ENCODE measurements at places on chromosomes 1 and 21. TPM values are rescaled to one million over a fixed set of nuclear protein-coding genes. Genes with fewer than 3 reads are reported as not detected.

The DENND1B gene
- total RNA-seq: 16.6 TPM

DNA sequence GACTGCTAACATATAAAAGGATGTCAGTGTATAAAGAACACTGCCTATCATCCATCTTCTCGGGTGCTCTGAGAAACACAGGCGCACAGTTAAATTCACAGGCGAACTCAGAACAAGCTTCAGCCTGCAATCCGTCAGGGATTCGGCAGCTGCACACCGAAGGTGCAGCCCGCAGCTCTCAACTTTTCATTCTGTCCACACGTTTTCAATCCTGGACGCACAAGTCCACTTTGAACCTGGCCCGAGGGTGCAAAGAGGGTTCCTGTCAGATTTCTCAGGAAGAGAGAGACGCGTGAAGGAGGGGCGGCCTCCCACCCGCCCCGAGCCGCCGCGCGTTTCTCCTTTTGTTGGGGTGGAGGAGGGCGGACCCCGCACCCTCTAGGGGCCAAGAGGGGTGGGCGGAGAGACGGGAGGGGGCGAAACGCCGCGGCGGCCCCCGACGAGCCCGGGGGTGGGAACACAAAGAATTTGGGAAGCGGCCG is 724 bp downstream of the DOCK7 start:
- peak; percentile 71 for DNase-seq

- no peak for DNase-seq
Observed at GRCh38 chr21:37821786-37822450, 94.3 kb downstream of the KCNJ6 start.

GRCh38 chr21:17388226-17388625 is 124.6 kb upstream of the CXADR start:
- DNase-seq: no peak

DNA sequence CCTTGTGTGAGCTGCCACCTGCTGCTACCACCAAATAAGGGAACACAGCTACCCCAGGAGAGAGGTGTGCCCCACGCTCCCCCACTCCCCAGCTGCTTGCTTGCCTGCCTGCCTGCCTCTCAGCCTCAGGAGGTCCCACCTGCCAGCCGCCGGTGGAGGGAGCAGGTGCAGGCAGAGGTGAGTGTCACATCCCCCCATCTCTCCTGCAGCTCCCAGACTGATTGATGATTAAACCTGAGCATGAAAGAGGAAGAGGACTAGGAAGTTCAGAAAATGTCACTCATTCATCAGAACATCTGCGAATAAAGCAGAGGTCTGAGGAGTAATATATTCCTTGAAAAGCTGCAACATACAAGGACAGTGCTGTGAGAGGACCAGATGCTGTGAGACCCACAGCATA is 58.6 kb upstream of the HIVEP3 start:
- DNase-seq: no peak

GRCh38 chr1:23448846-23449245 is 24.3 kb upstream of the TCEA3 start:
- no peak for DNase-seq

- DNase-seq: no peak
Observed at GRCh38 chr1:43123031-43123430, 49.1 kb downstream of the EBNA1BP2 start.

Data from sciatic nerve (tissue), 2 donors.